ENCODE measurements at places on chromosomes 16 and 17. TPM values are rescaled to one million over a fixed set of nuclear protein-coding genes. Genes with fewer than 3 reads are reported as not detected.

The C1QTNF1 gene
- polyA plus RNA-seq = 18.2 TPM

GRCh38 chr17:35660902-35661301 lies 70.5 kb upstream of the RASL10B start:
- H3K4me1 ChIP-seq = no peaks in the 10 kb centered on the region
- no peak for DNase-seq
- H3K27me3 ChIP-seq = no peaks in the 10 kb centered on the region
- H3K4me3 ChIP-seq = no peak overlapping the region

The YPEL3 gene
- polyA plus RNA-seq = 111 TPM

DNA sequence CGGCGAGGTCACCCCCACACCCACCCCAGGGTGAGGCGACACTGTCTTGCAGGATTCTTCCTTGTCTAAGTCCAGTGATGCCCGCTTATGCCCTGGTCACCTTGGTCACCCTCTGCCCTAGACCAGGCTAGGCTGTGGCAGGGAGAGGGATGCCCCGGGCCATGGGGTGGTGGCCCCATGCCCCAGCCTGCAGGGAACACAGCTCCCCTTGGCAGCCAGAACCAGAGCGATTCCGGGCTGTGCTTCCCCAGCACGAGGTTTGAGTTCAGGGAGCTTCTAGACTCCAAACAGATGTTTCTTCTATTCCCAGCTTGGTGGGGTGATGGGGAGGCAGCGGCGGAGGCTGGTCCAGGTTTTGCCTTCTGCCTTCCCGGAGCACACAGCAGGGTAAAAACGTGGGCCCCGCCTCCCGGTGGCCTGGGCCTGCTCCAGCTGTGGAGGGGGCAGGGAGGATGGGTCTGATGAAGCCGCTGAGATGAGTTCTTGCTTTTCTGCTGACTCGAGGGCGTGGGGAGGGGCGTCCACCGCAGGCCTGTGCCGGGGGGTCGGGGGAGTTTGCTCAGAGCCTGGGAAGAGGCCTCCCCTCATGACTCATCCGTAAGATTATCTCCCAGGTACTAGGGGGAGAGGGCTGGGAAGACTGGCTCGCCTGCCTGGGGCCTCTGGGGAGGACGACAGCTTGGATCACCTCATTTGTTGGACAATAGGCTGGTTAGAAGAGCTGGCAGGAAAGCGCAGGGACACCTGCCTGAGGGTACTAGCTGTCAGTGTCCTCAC lies 15.4 kb downstream of the SMTNL2 start:
- no peaks in the 10 kb centered on the region for H3K36me3 ChIP-seq
- no peaks in the 10 kb centered on the region for H3K27me3 ChIP-seq
- H3K4me1 ChIP-seq = peaks cover 32% of the 10 kb centered on the region
- no peak overlapping the region for H3K4me3 ChIP-seq
- DNase-seq = peak; percentile 84

DNA sequence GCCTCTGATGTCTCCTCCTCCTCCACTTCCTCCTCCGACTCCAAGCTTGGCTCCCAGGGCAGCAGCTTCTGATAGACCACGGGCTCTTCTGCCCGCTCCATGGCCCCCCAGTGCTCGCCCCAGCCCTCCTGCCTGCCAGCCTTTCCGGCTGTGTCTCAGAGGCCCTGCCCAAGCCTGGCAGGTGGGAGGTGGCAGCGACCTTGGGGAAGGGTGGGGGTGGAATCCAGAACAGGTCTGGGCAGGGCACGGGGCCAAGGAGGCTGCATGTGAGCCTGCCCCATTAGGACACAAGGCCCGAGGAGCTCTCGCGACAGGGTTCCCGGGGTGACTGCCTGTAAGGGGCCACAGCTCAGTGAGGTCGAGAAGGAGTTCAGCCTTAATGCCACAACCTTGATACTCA lies at the start of gene GGT6:
Gene GGT6 (minus strand): TSS at position 157 of the 400 bp plus-strand sequence. CDS start 56 bp downstream, at position 101.
- H3K4me3 ChIP-seq = peak within 1 kb of the TSS; percentile 39
- H3K27ac ChIP-seq = peak within 1 kb of the TSS; percentile 70
- peaks cover 23% of the 10 kb centered on the region for H3K4me1 ChIP-seq
- peak; percentile 88 for DNase-seq
- H3K36me3 ChIP-seq = no peaks in the 10 kb centered on the region

- no peaks in the 10 kb centered on the region for H3K27me3 ChIP-seq
- peaks cover 20% of the 10 kb centered on the region for H3K4me1 ChIP-seq
- H3K36me3 ChIP-seq = no peaks in the 10 kb centered on the region
- H3K4me3 ChIP-seq = peak overlapping the region; percentile 55
Observed at GRCh38 chr17:43368740-43369506, 29.9 kb upstream of the ARL4D start.

DNA sequence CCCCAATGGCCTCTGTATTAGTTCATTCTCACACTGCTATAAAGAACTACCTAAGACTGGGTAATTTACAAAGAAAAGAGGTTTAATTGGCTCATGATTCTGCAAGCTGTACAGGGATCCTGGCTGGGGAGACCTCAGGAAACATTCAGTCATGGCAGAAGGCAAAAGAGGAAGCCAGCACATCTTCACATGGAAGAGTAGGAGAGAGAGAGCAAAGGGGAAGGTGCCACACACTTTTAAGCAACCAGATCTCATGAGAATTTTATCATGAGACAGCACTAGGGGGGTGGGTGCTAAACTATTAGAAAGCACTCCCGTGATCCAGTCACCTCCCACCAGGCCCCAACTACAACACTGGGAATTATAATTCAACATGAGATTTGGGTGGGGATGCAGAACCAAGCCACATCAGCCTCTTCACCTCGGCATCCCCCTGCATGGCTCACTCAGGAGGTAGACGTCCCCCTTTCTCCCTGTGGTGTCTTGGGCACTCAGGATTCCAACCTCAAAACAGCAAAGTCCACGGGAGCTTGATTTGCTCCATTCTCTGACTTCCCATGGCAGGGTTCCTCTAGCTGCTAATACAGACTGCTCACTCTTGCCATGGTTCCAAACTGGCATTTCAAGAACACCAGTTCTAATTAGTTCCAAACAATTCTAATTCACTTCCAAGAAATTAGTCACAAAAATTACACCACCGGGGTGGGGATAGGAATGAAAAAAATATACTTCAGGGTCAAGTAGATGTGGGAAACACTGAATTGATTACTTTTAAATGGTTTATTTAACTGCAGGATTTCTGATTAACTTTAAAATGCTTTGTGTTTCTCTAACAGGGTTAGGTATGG lies 203.8 kb upstream of the HSBP1 start:
- H3K27ac ChIP-seq = no peak overlapping the region
- H3K27me3 ChIP-seq = no peaks in the 10 kb centered on the region
- DNase-seq = no peak
- no peaks in the 10 kb centered on the region for H3K36me3 ChIP-seq

- no peaks in the 10 kb centered on the region for H3K4me1 ChIP-seq
- H3K27ac ChIP-seq = no peak overlapping the region
- H3K27me3 ChIP-seq = no peaks in the 10 kb centered on the region
- no peak overlapping the region for H3K4me3 ChIP-seq
Observed at GRCh38 chr17:49588726-49589576, 13.3 kb downstream of the NXPH3 start.

The PRAC2 gene
- not detected for polyA plus RNA-seq

Measured in stomach (tissue), 19 donors.